GM13976 (cell line): ENCODE measurements at places on chromosomes 1 and 21.

- no peak for DNase-seq
These were observed 28.7 kb downstream of the STYXL2 start for GRCh38 chr1:167122568-167122967.

DNA sequence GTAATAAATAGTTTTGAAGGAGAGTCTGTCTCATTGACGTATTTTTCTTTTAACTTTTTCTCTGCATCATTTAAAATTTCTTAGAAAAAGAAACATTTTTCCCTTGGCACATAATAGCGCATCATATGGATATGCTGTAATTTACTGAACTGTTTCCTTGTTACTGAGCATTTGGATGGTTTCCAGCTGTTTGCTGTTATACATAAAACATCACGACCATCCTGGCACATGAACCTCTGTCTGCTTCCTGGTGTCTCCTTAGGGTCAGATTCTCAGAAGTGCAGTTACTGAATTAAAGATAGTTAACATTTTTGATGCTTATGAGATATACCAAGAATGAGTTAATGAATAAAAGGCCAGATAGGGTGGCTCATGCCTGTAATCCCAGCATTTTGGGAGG lies 67.2 kb downstream of the BACE2 start:
- DNase-seq = no peak

- DNase-seq = no peak
These were observed 276.3 kb upstream of the GJB5 start for GRCh38 chr1:34478515-34479076.

DNA sequence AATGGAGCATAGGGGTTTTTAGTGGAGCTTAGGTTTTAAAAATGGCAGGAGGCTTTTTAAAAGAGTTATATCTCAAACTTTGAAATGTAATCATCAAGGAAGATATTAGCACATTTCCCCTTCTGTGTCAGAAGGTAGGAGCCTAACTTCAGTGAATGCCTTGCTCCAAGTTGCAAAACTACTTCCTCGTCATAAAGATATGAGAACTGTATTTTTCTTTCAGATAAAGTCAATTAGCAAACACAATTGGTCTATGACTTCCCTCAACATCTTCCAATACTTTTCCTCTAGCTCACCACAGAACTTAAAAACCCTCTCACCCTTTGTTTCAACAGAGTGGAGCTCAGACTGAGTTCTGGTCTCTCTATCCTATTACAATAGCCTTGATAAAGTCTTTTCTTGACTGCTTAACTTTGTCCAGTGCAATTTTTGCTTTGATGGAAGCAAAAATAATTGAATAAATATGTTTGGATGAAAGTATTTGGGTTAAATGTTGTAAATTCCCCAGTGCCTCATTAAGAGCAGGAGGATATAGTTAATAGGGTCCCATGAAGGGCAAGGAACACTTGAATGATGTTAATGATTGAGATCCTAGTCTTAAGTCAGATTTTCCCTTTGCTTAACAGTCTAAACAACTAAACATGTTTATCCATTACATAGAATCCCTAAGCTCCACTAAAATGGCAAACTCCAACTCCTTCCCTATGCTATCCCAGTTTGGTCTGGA lies 58.9 kb downstream of the TNFSF18 start:
- DNase-seq = no peak

DNA sequence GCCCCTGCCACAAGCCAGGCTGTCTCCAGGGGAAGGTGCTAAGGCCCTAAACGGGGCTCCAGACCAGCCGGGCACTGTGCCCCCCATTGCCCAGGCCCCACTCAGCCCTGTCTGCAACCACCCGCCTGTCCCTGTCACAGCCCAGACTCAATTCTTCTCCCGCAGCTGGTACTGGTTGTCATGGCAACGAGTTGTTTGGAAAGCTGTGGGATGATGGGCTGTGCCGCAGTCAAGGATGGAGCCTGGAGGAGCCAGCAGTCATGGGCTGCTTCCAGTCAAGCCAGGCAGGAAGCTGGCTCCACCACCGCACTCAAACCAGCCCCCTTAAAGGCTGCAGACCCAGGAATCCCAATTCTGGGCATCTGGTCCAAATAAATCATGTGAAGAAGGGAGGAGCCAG lies 4.2 kb downstream of the SPOCD1 start:
- no peak for DNase-seq

DNA sequence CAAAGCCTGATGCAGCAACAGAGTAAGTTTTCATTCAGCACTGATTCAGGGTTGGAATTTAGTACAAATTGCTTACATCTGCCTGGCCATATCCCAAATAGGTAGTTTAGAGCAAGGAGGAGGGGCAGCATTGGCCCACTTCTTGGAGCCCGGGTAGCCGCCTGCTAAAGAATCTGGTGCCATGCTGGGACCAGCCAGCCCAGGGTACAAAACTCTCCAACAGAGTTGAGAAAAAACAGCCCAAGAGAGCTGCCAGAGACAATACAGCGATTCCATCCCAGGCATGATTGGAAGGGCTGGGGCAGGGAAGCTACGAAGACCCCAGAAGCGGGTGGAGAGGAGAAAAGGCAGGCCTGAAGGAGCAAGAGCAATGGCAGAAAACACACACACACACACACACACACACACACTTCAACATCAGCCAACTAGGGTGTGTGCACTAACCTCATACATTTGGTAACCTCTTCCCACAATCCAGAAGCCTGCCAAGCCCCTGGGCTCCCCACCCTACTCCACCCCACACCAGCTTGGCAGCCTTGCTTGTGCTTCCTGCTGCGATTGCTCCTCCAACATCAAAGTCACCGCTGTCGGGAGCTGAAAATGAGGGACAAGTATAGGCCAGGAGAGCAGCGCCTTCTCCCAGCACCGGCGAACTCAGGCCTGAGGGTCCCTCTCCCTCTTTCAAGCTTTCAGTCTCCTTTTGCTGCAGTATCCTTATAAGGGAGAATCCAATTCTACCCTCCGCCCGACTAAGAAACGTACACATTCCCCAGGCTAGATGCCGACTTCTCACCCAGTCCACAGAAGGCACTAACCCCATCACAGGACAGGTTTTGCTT lies 1.2 kb downstream of the PIK3C2B start:
- DNase-seq = no peak

GRCh38 chr1:115911294-115911693 lies 65.0 kb upstream of the SLC22A15 start:
- no peak for DNase-seq

DNA sequence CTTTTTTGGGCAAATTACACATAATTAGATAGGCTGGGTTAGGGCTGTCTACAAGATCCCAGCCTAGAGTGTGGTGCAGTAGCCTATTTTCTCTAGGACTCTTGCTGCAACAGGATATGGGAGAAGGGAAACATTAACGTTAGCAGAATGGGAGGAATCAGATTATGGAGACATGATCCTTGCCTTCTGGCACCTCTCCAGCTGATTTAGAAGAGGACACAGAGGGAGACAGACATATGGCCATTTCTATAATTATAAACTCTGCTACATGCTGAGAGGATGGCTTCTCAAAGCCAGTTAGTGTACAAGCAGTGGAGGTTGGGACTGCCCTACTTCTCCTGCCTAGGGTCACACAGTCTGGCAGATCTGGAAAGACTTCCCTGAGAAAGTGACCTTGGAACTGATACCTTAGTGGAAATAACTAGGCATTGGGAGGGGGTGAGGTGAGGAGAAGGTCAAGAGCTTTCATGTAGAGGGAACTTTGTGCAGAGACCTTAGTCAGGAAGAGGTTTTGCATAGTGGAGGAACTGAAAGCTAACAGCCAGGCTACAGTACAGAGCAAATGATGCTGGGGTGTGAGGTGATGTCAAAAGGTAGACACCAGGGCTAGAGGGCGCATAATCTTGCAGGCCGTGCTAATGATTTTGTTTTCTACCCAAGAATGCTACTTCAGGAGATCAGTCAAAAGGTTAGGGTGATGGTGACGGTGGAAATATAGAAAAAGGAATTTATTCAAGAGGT lies 1.2 kb upstream of the CD1D start:
- peak; percentile 78 for DNase-seq

DNA sequence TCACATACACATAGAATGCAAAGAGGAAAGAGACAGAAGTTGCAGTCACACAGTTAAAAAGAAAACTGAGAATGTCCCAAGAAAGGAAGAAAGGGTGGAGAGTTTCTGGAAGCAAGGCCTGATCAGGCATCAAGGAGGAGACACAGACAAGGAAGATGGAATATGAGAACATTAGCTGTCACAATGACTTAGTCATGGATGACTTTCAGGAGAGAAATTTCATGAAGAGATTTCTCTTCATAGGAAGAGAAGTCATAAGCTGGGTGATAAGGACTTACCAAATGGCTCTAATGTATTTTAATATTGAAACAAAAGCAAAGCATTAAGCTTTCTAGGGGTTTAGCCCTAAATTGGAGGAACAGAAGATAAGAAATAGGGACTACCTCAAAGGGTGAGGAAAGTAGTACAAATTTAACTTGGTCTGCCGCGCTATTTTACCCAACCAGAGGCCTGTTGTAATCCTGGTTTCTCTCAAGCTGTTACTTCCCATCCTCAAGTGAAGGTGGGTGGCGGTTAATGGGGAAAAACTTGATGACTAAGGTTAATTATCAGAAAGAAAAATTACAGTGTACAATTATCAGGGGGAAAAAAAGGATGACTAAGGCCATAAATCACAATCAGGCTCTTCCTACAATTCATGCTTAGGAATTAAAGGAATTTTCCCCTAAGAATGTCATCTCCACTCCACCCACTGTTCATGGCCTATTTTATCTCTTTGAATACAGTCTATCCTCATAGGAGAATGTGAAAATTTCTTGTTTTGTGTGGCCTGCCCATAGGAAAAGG lies 93.9 kb upstream of the ADGRL2 start:
- DNase-seq = no peak

- DNase-seq = peak; percentile 74
These were observed at the start of gene GPX7 for GRCh38 chr1:52601991-52602855. Gene GPX7 (plus strand): TSS chr1:52602371. CDS start chr1:52602410, 39 bp downstream.

GRCh38 chr1:164709541-164710278 lies 150.7 kb downstream of the PBX1 start:
- DNase-seq = no peak

- peak; percentile 55 for DNase-seq
These were observed 64.4 kb upstream of the RPL11 start for GRCh38 chr1:23627069-23627735.

DNA sequence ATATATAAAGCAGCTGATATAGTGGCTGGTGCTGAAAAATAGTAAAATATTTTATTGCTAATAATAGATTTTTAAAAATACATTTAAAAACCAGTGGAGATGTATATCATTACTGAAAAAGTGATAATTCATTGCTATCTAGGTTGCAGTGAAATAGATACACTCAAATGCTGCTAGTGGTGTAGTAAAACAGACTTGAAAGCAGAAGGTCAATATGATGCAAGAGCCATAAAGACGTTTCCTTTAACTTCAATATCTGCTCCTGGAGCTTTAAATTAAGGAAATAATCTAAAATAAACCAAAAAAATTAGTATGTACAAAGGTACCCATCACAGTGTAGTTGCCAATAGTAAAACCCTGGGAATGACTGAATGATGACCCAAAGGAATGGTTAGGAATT lies 26.2 kb downstream of the RHEX start:
- no peak for DNase-seq

- no peak for DNase-seq
These were observed 34.8 kb upstream of the MAN1C1 start for GRCh38 chr1:25581764-25582163.

DNA sequence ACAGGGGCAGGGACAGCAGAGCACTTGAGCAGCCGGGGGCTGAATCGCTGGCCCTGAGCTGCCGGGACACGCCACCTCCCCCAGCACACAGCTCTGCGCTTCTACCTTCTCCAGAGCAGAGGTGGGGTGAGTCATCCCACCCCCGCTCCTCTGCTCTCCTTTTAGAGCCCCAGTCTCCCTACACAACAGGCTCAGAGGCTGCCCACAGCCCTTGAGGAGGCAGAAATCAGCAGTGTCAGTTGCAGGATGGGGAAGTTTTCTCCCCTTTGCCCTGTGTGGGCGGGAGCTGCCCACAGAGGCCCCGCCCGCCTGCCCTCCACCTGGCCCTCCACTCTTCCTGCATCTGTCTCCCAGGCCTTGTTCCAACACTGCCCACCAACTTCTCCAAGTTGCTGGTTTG lies 94.6 kb downstream of the STUM start:
- peak; percentile 89 for DNase-seq

DNA sequence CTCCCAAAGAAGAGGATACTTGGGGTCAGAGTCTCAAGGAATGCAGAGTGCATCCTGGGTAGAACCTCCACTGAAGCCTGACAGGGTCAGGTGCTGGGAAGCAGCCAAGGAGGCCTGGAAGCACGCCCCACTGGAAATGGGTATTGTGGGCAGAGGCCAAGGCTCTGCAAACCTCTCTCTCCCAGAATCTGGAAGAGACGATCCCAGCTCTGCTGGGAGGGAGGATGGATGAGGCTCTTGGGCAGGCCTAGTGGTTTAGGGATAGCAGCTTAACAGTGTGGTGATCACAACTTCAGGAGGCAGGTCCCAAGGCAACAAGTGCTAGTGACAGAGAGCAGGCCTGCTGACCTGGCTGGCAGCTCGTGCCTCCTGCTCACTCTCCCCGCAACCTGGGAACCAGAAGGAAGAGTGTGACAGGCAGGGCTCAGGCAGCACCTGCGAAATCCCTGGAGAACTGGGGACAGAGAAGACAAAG lies 641.0 kb downstream of the PLPP3 start:
- DNase-seq = no peak

- no peak for DNase-seq
These were observed 18.4 kb downstream of the ERG start for GRCh38 chr21:38479641-38480525.

DNA sequence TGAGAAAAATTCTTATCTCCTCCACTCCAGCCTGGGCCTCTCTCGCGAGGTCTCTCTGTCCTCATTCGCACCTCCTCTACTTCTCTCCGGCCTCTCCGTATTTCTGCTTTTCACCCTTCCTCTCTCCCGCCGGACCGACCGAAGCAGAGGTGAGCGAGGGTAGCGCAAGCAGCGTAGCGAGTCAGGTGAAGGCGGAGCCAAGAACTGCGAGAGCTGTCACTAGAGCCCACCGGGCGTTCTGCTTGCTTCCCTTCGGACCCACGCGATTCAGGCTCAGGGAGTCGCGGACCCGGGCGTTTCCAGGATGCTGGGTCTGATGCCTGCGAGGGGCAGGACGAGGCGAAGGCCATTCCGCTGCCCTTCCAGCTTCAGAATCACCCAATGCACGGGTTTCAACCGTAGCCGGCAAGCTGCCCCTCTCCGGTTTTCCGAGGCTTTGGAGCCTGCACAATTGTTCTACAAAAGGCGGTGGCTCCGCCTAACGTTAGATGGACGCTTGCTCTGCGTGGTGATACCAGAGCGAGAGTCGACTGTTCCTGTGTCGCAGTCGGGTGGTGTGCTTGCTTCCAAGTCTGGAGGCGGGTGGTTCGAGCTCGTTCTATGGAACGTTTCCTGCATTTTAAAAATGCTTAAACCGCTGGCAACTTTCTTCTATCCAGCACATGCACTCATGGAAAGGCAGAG lies 310.2 kb downstream of the FAM72C start:
- no peak for DNase-seq

GRCh38 chr1:167227934-167228378 lies 7.3 kb downstream of the POU2F1 start:
- DNase-seq = no peak

DNA sequence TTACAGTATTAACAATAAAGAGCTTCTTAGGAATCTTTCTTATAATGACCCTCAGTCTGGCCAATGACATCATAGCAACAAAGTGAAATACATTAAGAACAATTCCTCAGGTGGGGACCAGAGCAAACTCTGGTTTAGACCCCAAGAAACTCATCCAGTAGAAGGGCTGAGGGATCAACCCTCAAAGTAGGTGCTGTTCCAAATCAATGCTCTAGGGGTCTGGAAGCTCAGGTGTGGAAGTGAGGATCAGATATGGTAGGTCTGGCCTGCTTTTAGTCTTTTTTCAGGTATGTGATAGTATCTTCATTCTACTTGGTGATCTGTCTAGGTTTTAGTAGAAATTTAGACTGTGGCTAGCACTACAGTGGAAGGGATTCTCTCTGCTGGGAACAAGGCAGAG lies 291.7 kb downstream of the PDE4B start:
- no peak for DNase-seq

GRCh38 chr1:119410961-119411360 lies 4.0 kb upstream of the HSD3B2 start:
- DNase-seq = no peak
